Stimulated activated CD8-positive, alpha-beta memory T cell treated with anti-CD3 and anti-CD28 coated beads, Interleukin-4, amount 100 ng/mL, for 48 hours (primary cell): ENCODE measurements at places on chromosomes 13 and 19.

DNA sequence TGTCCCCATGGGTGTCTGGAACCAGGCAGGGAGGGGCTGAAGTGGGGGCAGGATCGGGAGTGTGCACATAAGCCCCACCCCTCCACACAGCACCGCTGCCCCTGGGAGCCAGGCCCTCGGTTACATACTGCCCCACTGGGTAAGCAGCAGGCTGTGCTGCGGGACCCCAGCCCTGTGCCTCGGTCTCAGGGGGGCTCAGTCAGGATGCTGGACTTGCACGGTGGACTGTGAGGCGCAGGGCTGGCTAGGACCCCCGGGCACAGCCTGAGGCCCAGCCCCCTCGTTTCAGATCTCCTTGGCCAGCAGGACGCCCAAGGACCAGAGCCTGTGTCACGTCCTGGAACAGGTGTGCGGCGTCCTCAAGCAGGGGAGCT, 16.3 kb downstream of the MPND start:
- no peak for DNase-seq

DNA sequence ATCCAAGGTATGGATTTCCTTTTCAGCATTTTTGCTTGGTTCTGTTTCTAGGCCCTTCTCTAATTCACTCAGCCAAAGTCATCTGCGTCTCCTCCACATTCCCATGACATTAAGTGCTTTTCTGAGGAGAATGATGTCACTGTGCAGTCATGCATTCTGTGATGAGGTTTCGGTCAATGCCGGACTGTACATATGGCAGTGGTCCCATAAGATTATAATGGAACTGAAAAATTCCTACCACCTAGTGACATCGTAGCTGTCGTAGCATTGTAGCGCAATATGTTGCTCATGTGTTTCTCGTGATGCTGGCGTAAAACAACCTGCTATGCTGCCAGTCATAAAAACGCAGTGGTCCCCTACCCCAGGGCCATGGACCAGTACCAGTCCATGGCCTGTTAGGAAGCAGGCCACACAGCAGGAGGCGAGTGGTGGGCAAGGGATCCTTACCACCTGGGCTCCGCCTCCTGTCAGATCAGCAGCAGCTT, 63.4 kb upstream of the TNFRSF19 start:
- no peak for DNase-seq

DNA sequence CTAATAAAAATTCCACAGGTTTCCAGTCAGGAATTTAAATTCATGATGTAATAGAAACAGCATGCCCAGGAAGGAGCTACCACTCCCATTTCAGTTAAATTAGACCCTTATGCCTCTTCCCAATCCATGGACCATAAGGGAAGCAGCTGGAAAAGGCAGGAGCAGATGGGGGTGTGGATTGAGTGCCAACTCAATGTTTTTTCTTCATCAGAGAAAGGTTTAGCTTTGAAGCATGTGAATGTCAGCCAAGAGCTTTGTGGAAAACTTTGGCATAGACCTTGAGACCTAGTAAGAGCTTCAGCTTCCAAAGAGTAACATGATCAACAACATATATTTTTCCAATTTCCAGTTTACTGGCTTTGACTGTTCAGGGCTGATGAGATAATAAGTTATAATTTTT, 2139.9 kb downstream of the PCDH9 start:
- DNase-seq, result no peak

DNA sequence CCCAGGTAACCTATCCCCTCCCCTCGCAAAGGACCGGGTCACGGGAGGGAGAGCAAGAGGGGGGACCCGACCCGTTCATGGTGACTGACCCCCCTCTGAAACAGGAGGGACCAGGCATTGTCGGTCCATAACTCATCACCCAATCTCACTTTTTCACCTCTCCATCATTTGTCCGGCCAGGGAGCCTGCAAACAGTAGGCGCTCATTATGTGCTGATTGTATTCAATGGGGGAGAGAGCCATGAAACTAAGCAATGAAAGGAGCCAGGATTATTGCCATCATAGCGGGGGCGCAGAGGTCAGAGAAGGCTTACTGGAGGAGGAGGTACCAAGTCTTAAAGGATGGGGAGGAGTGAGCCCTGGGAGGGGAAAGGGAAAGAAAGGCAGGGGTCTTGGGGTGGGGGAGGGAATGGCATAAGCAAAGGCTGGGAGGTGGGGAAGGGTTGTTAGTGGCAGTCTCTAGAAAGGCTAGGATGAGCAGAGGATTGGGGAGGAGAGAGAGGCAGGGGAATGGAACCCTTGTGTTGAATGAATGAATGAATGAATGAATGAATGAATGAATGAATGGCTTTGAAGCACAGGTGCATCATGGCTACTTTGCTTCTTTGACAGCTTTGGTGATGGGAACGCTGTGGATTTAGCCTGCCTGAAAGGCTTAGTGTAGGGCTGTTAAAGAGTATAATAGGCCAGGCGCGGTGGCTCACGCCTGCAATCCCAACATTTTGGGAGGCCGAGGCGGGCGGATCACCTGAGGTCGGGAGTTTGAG, 1.4 kb downstream of the SHFL start:
- no peak for DNase-seq

GRCh38 chr13:41833201-41833600, 127.7 kb downstream of the VWA8 start:
- no peak for DNase-seq

DNA sequence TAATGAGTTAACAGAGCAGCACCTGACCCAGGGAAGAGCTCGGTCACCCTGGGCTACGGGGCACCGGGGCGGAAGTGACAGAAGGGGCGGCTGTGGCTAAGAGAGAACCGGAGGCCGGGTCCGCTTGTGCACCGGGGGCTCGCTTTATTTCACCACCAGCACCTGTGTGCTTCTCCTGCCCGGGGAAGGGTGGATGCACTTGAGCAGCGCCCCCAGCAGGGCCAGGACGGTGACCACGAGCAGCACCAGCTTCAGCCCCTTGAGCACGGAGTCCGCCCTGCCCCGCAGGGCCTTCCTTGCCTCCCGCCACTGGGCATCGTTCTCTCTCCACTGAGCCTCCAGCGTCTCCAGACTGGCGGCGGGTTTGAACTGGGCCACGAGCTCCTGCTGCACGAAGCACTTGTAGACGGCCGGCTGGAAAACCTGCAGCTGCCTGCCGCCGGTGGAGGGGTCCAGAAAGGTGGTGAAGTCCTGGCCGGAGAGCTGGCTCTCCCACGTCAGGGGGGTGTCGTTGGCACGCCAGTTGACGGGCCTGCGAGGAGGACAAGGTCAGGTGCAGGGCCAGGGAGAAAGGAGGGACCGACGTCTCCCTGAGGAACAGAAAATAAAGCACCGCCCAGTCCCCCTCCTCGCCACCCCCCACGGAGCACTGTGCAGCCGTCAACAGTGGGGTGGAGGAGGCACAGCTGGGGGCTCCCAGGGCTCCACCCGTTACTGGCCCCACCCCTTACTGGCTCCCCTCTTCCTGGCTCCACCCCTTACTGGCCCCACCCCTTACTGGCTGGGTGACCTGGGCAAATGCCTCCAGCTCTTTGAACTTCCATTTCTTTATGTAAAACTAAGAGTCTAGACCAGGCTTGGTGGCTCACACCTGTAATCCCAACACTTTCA, 3.6 kb downstream of the FAM187B start:
- peak; percentile 19 for DNase-seq

GRCh38 chr13:82687884-82688283, 1194.4 kb downstream of the SLITRK1 start:
- DNase-seq, result no peak

DNA sequence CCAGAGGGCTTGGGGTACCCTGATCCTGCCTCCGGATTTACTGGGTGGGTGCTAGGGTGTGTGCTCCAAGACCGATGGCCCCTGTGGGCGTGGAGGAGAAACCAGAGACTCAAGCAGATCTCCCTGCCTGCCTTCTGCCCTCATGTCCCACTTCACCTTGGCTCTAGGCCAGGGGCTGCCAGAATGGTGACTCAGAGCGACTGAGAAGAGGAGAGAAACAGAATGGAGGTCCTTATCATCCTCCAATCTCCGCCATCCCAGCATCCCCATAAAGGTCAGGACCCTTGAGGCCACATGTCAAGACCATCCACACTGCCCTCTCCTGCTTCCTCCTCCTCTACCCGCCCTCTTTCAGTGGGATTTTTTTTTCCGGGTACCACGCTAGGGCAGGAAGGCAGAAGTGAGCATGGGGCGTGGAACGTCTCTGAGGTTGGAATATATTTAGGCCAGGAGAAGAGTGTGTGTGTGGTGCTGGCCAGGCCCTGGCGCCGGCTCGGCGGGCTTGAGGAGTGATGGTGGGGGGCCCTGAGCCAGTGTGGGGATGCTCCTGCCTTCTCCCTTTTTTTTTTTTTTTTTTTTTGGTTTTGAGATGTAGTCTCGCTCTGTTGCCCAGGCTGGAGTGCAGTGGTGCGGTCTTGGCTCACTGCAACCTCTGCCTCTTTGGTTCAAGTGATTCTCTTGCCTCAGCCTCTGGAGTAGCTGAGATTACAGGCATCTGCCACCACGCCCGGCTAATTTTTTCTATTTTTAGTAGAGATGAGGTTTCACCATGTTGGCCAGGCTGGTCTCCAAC, 22.3 kb downstream of the IER2 start:
- DNase-seq, result peak; percentile 90

DNA sequence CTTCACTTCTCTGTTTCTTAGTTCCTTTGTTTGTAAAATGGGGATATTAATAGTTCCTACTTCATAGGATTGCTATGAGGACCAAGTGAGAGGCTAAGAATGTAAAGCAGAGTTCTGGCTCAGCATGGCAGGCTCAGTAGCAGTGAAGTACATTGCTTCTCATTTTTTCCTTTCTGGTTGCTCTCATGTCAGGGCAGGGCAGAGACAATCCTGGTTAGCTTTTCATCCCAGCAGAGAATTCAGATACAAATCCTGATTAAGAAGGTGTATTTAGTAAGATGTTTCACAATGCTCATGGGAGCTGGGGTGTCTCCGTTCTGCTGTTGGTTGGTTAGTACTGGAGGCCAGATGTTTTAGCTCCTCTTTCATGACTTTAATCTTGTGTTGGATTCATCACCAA, 42.9 kb downstream of the WASF3 start:
- no peak for DNase-seq

DNA sequence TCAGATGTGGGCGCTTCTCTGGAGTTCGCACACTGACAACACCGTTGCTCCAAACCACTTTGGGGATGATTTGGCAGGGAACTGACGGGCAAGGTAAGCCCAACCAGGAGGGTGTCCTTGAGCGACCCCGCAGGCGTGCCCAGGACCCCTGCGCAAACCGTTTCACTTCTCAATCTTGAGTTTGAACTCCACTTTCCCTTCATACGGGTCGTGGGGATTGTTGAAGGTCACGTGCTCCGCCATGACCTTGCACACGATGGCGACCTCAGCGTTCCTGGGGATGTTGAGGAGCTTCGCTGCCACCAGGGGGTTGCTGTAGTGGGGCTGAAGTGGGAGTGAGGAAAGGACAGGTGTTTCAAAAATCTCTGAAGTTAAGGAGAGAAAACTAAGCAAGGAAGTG, 8.8 kb downstream of the ATP4B start:
- DNase-seq, result no peak

DNA sequence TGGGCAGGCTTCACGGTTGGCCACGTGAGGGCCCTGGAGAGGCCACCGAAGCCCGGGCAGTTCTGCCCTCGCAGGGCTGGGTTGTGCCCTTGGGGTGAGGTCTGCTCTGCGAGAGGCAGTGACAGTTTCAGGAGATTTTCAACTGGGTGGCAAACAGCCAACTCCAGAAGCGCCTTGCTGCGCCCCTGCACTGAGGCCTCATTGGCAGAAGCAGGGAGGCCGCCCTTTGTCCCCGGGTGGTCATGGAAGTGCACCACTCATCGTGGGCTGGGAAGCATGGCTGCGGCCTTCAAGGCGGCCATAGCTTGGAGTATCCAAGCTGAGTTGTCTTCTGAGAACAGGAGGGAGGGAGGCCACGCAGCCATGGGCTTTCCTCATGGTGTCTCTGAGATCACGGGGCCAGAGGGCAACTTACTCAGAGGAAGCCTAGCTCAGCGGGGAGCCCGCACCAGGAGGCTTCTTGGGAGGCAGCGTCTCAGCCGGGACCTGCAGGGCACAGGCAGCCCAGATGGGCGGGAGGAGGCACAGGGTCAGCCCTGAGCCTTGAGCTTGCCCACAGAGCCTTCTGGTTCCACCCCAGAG, 14.8 kb downstream of the PLEKHJ1 start:
- DNase-seq, result no peak

- DNase-seq, result peak; percentile 91
These were observed 744 bp upstream of the POU2F2 start for GRCh38 chr19:42132851-42133528.

- no peak for DNase-seq
These were observed 24.7 kb downstream of the RASA3 start for GRCh38 chr13:114107686-114108081.

DNA sequence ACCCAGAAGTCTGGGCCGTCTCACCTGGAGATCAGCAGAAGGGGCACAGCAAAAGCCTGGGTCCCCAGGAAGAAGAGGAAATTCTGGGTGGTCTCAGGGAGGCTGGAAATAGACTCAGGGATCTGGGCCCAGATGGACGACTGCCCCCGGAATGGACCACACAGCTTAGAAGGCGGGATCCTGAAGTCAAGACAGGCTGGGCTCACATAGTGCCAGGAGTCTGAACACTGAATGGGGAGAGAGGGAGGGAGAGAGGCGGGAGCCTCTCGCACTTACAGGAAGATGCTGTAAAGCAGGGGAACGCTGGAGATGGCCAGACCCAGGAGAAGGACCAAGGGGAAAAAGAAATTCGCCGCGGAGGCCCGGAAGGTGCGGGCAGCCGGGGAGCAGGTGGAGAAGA, 1.3 kb upstream of the LENG1 start:
- DNase-seq, result no peak

- no peak for DNase-seq
These were observed 18.2 kb upstream of the AMER2 start for GRCh38 chr13:25190256-25190655.

DNA sequence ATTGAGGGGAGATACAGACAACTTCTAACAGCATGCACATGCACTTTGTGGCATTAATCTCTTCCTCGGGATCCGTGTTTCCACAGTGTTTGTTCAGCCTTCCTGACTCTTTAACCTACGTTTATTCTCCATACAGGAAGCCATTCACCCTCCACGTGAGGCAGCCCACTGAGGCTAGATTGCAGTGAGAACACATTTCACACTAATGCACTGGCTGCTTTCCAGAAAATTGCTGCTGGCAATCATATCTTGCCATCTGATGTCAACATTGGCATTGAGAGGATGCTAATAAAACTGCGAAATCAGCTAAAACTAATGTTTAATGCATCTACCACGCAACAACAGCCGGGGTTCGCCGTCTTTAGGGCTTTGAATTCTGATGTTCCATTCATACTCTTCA, 30.0 kb downstream of the DCLK1 start:
- no peak for DNase-seq

- no peak for DNase-seq
These were observed 151.5 kb downstream of the SOX1 start for GRCh38 chr13:112218416-112218815.

- DNase-seq, result no peak
These were observed 99.6 kb downstream of the CCNA1 start for GRCh38 chr13:36531746-36532486.

- no peak for DNase-seq
These were observed 164.2 kb upstream of the SOX1 start for GRCh38 chr13:111902726-111903125.

- DNase-seq, result no peak
These were observed 196.8 kb downstream of the KLF12 start for GRCh38 chr13:73937441-73937840.

DNA sequence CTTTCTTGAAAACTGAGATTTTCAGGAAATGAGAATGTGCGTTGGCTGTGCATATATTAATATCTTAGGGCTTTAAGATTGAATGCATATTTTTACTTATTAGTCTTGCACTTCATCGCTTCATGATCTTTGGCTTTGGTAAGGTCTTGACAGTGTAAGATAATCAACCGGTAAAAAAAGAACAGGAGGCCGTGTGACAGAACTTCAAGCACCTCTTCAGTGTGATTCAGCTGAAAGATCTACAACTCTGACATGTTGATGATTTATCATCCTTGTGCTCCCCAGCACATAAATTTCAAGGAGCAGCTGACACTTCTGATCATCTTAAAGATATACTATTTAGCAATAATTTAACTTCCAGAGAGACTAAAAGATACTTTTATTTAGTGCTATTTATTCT, 195.1 kb downstream of the HS6ST3 start:
- no peak for DNase-seq
